ENCODE measurements at places on chromosomes 2 and 18.

DNA sequence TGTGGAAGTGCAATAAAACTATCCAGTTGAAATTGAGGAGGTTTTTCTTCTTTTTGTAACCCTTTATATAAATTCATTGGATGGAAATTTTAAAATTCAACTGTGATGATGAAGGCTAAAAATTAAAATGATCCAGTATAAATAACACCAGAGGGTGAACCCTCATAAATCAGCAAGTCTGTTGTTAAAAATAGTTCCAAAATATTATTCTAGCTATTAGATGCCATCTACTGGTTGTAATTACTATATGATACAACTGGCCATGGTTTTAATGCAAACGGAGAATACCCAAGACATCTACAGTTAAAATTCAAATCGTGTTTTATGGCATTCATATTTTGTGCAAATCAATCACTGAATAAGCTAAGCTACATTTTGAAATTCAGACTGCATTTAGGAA lies 53.8 kb downstream of the TMEM200C start:
- DNase-seq: no peak

GRCh38 chr2:223100061-223100511 lies 48.1 kb downstream of the KCNE4 start:
- DNase-seq: peak; percentile 40

DNA sequence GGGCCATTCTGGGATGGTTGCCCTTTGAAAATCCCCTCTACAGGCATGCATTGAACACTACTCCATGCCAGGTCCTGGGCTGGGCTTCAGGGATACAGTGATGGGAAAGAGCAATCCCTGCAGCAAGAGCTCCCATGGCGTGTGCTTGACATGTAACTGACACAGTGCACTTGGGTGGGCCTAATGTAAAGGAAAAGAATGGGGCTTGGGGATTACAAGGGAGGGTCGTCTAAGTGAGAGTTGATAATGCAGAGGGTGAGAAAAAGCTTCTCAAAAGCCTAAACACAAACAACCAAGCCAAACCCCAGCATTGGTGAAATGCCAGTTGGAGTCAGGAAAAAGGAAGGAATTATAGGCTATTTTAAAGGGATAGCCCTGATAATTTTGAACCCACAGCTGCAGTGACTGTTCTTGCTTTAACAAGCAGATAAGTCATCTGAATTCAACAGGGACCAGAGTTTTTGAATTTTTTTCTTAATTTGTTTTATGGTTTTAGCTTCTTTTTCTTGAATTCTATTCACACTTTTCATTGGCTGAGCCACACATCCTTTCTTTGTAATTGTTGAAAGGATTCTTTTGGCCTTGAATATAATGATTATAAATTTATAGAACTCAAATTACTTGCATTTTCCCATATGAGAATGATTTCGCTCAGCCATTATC lies 308.7 kb downstream of the LPIN1 start:
- DNase-seq: no peak

GRCh38 chr2:50196775-50197480 lies 835.0 kb downstream of the NRXN1 start:
- no peak for DNase-seq

GRCh38 chr2:24870891-24871705 lies 48.9 kb downstream of the ADCY3 start:
- DNase-seq: no peak
